RWPE1 (cell line): ENCODE measurements at places on chromosomes 1 and 21.

DNA sequence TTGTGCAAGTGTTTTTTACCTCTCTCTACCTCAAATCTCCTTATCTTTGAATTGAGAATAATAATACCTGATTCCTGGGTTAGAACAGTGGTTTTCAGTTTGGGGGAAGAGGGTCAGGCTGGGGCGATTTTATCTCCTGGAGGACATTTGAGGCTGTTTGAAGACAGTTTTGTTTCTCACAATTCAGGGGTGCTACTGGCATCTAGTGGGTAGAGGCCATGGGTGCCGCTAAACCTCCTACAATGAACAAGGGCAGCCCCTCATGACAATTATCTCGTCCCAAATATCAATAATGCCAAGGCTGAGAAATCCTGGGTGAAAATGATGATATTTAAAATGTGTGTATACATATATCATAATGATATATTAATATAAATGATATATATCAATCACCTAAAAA, 139.1 kb upstream of the USH2A start:
- no peak for DNase-seq

DNA sequence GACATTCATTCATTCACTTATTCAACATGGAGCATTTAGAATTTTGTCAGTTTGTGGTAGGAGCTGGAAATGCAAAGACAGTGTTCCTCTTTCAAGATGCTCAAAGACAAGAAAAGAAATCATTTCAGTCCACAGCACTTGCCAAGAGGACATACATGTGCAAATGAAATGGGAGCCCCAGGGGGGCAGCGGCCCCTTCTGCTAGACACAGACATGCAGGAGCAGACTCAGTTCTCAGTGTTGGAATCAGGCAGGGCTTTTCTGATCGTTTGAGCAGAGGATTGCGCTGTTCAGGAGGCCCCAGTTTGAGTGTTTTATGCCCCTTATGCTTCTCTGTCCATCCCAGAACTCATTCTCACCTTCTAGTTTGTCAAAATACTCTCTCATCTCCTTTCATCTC, 35.6 kb upstream of the VASH2 start:
- DNase-seq = no peak

- DNase-seq = no peak
Measured at GRCh38 chr1:85198864-85199263, 2.0 kb downstream of the SYDE2 start.

DNA sequence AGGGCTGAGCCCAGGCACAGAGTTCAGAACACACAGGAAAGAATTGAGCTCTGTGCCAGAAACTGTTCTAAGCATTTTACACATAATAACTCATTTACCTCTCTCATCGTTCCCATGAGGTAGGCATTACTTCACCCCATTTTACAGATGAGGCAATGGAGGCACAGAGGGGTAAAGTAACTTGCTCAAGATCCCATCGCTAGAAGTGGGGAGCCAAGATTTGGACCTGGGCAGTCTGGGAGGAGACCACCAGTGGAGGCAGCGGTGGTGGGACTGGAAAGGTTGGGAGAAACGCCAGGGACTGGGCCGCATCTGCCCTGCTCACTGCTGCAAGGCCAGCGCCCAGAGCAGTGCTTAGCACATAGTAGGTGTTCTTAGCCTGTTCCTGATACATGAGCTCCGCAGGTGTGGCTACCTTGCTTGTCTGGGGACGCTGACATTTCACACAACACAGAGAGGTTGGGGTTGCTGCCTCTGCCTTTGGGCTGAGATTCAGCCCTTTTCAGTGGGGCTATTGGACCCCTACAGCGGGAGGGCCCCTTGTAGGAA, 27.8 kb upstream of the EPS8L3 start:
- no peak for DNase-seq

DNA sequence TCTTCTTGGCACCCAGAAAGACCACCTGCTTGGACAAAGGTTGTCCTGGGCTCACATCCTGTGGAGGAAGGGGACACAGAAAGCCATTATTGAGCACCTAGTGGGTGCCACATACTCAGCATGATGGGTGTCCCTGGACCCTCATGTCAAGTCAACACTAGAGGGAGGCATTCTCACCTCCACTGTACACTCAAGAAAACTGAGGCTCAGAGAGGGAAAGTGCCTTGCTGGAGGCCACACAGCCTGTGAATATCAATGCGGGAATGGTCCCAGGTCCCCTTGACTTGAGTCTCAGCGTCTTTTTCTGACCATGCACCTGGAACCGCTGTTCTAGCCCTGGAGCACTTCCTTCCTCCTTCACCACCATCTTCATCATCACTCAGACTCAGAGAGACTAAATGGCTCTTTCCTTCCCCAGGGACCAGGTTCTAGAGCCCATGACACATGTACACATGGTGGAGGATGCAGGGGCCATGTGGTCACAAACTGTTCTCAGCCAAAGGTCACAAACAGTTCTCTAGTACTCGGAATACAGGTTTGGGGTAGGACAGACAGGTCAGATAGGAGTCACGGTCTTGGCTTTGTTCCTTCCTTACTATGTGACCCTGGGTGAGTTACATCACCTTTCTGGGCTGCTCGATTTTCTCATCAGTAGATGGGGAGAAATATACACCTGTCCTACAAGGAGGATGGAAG, 89.2 kb upstream of the WNT4 start:
- DNase-seq = no peak
